ENCODE measurements at places on chromosomes 1 and 21.
A peak's percentile ranks its signal among the peaks of the same experiment; 100 is the strongest.

DNA sequence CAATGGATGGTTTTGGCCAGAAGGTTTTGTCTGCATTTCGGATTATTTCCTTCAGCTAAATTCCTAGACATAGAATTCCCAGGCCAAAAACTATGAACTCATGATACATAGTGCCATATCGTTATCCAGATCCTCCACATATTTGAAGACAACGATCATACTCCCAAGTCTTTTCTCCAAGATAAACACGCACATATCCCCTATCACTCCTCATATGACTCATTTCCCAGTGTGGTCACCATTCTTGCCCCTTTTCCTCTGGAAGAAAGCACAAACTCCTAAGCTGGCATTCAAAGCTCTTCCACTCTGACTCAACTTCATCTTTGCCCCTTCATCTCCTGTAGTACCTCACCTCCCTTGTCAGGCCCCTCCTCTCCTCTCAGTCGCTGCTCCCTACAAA lies 277.6 kb downstream of the PLPP3 start:
- DNase-seq = no peak

GRCh38 chr1:105073660-105074059 lies 1324.0 kb downstream of the AMY1C start:
- no peak for DNase-seq

DNA sequence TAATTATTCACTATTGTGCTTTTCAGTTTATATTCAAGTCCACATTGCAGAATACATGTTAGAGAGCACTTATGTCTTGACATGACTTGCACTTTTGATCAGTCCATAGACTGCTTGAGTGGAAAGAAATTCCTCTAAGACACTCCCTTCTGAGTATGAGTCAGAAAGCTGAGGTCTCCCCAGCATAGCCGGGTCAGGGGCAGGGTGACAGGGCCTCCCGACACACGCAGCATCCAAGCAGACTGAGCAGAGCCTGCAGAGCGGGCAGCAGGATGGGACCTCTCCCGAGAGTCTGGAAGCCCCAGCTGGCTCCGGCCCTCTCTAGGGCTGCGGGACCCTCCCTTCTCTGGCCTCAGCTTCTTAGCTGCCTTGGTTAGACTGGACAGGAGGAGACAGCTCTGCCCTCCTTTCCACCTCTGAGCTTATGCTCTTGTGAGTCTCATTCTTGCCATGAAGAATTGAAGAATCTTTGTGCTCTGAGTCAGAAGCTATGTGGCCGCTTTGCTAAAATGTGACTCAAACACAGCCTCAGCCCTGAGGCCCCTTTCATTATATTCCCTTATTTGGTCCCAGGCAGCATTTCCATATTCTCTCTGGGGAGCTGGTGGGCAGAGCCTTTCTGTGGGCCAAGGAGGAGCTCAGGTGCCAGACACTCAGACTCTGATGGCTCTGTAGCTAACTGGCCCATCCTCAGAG lies 11.2 kb upstream of the CAPN2 start:
- DNase-seq = peak; percentile 79

- DNase-seq = no peak
These were observed 108.3 kb upstream of the CD34 start for GRCh38 chr1:208019257-208019656.

DNA sequence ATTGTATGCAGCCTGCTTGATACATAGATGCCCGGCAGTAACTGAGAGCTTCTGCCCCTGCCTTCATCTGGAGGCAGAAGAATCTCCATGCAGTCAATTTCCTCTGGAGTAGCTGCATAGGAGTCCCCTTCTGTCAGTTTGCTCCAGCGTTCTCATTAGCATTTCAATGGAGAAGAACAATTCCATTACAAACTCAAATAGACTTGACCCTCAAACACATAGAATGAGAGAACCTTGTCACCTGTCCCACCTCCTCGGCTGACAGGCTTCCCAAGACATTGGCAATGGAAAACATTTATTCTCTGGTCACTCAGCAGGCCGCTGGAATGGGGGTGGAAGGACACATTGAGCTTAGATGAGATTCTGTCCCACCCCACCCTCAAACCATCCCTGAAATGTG lies 45.6 kb upstream of the TMEM51 start:
- no peak for DNase-seq

GRCh38 chr1:7335224-7335879 lies 435.7 kb upstream of the VAMP3 start:
- peak; percentile 12 for DNase-seq

GRCh38 chr1:55876276-55877060 lies 661.3 kb upstream of the USP24 start:
- DNase-seq = no peak

DNA sequence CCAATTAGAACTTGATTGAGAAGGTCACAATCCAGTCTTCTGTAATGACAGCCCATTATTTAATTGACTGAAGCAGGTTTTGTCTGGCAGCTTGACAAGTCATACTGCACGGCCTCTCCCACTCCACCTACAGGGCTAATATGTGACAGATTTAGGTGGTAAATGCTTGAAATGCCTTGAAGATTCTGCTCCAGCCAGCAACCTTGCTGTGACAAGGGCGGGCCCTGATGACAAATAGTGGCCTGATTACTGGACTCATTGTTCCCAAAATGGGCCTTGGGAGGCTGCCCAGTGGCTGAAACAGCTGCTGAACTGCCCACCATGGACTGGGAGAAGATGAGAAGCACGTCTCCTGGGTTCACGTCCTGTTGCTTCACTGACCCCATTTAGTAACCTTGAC lies 30.0 kb upstream of the CRNN start:
- DNase-seq = no peak

- DNase-seq = no peak
These were observed 1.6 kb upstream of the METTL18 start for GRCh38 chr1:169796274-169796810.

DNA sequence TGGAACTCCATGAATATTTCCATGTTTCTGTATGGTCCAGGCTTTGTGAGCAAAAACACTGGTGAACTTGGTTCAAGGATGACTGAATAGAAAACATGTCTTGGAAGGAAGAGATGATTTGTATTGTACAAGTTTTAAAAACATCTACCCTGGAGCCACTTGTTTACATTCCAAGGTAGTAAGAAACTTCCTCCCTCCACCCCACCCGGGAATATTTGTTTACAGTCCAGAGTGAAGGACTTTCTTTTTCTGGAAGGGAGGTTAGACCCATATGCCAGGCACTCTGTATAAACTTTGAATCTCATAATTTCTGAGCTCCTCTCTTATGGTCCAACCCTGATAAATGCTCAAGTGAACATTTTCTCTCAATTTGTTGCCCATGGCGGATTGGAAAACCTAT lies 323.3 kb upstream of the LYPLAL1 start:
- no peak for DNase-seq

GRCh38 chr1:87239997-87240605 lies 88.6 kb upstream of the LMO4 start:
- DNase-seq = no peak

DNA sequence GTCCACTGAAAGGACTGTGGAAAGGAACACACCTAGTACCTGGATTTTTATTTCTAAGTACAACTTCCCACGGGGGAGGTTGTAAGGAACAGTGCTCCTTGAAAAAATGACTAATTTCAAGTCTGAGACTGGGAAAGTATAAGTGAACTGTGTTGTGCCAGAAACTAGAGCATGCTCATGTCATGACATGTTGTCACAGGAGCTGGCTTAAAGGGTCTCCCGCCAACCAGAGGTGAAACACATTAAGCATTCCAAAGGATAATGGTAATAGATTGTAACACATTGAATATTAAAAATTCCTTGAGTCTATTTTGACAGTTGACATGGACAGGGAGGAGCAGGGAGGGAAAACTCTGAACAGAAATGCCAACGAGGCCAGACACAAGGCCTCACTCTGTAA lies 6.3 kb downstream of the ATP2B4 start:
- no peak for DNase-seq

DNA sequence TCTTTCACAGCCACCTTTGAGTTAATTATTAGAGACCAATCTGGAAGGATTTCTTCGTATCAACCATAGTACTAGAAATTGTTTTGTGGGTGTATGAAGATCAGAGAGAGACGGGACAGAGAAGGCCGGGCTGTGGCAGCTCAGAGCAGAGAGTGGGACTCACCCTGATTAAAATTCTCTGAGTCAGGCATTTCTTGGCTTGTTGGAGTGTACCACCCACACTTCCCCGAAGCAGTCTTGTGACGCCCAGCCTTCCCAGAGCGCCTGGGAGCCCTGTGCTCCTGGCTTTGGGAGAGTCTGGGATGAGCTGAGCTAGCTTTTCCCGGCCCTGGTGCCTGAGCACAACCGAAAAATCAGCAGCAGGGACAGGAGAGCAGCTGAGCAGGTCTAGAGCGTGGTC lies 19.4 kb downstream of the PLEKHM2 start:
- peak; percentile 54 for DNase-seq

DNA sequence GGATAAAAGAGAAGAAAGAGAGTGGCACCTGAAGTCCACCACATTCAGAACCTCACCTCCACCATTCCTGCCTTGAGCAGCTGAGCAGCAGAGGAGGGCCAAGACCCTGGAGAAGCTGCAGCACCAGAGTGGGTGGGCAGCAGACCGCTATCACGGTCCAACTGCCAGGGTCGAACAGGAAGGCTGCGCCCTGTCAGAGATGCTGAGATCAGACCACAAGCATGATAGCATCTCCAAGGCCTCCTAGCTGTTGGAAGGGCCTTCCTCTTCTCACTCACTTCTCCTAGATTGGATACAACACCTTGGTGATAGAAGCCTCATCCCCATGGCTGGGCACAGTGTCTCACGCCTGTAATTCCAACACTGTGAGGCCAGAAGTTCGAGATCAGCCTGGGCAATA lies 12.1 kb upstream of the SLC45A3 start:
- DNase-seq = no peak

GRCh38 chr21:41360072-41360821 lies 1.6 kb upstream of the MX2 start:
- DNase-seq = peak; percentile 66

DNA sequence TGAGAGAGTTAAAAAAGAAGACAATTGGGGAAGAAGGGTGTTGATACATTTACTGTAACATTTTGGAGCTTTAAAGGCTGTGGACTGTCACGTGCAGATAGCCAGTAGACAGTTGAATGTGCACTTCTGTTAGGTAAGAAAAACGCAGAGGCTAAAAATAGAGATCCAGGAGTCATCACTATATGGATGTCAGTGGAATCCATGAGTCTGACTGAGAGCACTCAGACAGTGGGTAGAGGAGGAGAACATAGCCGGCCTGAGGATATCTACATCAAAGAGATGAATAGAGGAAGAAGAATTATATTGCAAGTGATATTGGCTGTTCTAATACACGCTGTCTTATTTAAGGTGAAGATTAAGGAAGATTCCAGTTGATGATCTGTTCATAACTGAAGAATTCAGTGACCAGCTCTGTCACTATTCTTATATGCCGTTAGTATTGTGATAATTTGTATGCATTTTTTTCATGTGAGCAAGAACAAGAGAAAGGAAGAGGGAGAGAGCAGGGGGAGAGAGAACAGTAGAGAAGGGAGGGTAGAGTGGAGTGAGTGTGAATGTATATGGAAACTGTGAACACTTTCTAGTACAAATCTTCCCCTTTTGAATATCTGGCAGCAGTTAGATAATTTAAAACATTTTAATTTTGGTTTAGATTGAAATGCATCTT lies 344.8 kb downstream of the CHRM3 start:
- no peak for DNase-seq

All from ELF-1 (cell line).